ENCODE measurements at places on chromosomes 4 and X. TPM values are rescaled to one million over a fixed set of nuclear protein-coding genes. Genes with fewer than 3 reads are reported as not detected.

Gene TMEM31
- not detected for total RNA-seq

Gene SOD3
- not detected for total RNA-seq

Gene FAM241A
- 10.6 TPM for total RNA-seq

Gene CLDN22
- not detected for total RNA-seq

Gene FANCB
- 14.2 TPM for total RNA-seq

Gene TRIM2
- 990 TPM for total RNA-seq

Gene VEGFD
- total RNA-seq = not detected

Gene POF1B
- total RNA-seq = not detected

Gene SCRG1
- 2.8 TPM for total RNA-seq

Gene APLN
- total RNA-seq = 2.7 TPM

Gene PASD1
- total RNA-seq = not detected

Gene FRMD7
- not detected for total RNA-seq

Gene FGB
- total RNA-seq = 2.8 TPM

Gene RASSF6
- total RNA-seq = 0.31 TPM

Gene PARM1
- 8.6 TPM for total RNA-seq

Gene GRID2
- 21.8 TPM for total RNA-seq

Gene TDO2
- 0.78 TPM for total RNA-seq

Gene BTK
- total RNA-seq = 0.94 TPM

Gene SLC49A3
- total RNA-seq = 0.62 TPM

Gene FREM3
- 0.16 TPM for total RNA-seq

Gene FHDC1
- total RNA-seq = 3.3 TPM

Gene TEX13A
- total RNA-seq = not detected

Gene XPNPEP2
- 0.31 TPM for total RNA-seq

Gene AGTR2
- total RNA-seq = under 0.01 TPM

Gene F8A3
- total RNA-seq = 1.6 TPM

Gene SSX2
- total RNA-seq = not detected

Gene DGAT2L6
- total RNA-seq = not detected

Gene GNRHR
- not detected for total RNA-seq

Gene MAPK10
- 265 TPM for total RNA-seq

Gene LRRC66
- total RNA-seq = 0.47 TPM

Gene NSG1
- 218 TPM for total RNA-seq

Gene RRH
- total RNA-seq = not detected

Gene TBC1D8B
- 0.78 TPM for total RNA-seq

Gene SPACA5
- total RNA-seq = not detected

Gene ODAPH
- not detected for total RNA-seq

Gene ADAMTS3
- total RNA-seq = 21.5 TPM

Gene TMSB15C
- 43.8 TPM for total RNA-seq

Gene CXCL13
- total RNA-seq = not detected

Gene SHROOM4
- total RNA-seq = 1.7 TPM

Data from occipital lobe (tissue), 3 donors.